Activated CD4-positive, alpha-beta memory T cell treated with anti-CD3 and anti-CD28 coated beads, Interleukin-2, amount 10 ng/mL, durations not matched to agents 7 days and 5 days (primary cell): ENCODE measurements at places on chromosomes 12 and 14. TPM values are rescaled to one million over a fixed set of nuclear protein-coding genes. Genes with fewer than 3 reads are reported as not detected.
A peak's percentile ranks its signal among the peaks of the same experiment; 100 is the strongest.

- DNase-seq: no peak
Observed at GRCh38 chr14:88630565-88630964, 67.7 kb downstream of the ZC3H14 start.

Gene RHEBL1
- 15.8 TPM for total RNA-seq

Gene PTPN21
- not detected for total RNA-seq

DNA sequence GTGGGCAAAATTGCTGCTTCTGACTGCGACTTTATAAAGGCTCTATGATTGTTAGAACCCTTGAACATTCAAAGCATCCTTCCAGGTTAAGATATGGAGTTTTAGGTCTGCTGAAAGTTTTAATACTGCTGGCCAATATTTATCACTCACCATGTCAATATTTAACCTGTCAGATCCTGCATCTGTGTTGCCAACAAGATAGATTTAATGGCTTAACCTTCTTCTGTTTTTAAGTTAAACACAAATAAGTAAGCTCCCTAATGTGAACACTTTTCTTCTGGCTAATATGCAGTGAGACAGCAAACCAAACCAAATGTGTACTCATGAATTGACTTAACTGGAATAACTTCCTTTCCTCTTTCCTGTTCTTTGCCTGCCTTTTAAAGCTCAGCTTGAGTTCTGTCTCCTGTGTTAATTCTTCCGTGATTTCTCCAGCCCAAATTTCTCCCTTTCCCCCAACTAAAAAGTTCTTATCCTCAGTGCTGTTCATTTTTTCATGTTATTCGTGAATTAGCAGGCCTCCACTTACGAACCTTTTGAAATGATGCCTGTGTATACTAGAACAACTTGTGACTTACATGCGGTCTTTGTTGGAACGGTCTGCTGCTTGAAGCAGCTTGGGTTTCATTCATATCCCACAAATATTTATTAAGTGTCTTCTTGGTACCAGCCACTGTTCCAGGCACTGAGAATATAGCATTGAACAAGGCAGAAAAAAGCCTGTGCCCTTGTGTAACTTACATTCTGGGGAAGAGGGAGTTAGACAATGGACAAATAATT is 9.1 kb downstream of the FBXW8 start:
- DNase-seq: no peak

DNA sequence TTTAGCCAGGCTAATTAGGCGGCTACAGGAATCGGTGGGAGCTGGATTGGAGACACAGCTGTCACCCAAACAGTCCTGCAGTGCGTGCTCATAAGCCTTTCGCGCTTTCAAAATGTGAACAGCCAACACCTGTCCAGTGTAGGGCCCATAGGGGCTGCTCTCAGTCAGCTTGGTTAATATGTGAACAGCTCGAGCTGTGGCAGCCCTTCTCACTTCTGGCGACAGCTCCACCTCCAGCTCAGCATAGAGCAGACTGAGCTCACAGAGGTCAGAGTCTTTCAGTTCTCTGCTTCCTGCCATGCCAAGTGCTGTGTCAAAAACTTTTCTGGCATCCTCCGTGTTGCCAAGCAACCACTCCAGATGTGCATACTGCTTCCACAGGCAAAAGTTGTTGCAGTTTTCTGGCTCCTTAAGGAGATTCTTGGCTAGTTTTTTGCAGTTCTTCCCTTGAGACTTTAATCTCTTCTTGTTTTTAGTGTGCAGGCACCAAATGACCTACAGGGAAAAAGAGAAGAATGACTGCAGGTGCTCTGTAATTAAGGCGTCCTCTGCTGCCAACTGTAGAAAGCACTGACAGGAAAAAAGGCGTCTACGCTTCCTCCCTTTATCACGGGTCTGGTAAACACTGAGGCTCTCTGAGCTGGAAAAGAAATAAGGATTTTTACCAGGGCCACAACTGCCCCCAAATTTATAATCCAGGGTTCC is 32.5 kb downstream of the PSMC1 start:
- DNase-seq: no peak

Gene ABCB9
- 3.3 TPM for total RNA-seq

GRCh38 chr12:107337346-107338095 is 244.2 kb upstream of the CRY1 start:
- DNase-seq: no peak

Gene SLC5A8
- total RNA-seq: not detected

GRCh38 chr14:95520346-95520745 is 3.9 kb upstream of the SYNE3 start:
- no peak for DNase-seq

DNA sequence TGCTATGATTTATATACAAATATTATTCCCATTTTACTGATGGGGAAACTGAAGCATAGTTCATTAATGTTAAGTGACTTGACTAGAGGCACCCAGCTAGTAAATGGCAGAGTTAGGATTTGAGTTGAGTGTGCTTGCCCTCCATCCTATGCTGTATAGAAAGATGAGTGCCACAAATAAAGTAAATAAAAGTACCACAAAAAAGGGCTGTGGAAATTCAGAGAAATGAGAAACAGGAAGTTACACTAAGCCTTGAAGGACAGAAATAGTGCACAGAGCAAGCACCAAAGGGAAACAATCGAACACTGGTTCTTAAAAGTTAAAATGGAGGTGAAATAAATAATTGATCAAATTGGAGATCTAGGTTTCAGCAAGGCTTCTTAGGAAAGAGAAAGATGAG is 9.2 kb upstream of the ABCD2 start:
- no peak for DNase-seq

GRCh38 chr12:100656856-100657255 is 83.4 kb downstream of the GAS2L3 start:
- no peak for DNase-seq

DNA sequence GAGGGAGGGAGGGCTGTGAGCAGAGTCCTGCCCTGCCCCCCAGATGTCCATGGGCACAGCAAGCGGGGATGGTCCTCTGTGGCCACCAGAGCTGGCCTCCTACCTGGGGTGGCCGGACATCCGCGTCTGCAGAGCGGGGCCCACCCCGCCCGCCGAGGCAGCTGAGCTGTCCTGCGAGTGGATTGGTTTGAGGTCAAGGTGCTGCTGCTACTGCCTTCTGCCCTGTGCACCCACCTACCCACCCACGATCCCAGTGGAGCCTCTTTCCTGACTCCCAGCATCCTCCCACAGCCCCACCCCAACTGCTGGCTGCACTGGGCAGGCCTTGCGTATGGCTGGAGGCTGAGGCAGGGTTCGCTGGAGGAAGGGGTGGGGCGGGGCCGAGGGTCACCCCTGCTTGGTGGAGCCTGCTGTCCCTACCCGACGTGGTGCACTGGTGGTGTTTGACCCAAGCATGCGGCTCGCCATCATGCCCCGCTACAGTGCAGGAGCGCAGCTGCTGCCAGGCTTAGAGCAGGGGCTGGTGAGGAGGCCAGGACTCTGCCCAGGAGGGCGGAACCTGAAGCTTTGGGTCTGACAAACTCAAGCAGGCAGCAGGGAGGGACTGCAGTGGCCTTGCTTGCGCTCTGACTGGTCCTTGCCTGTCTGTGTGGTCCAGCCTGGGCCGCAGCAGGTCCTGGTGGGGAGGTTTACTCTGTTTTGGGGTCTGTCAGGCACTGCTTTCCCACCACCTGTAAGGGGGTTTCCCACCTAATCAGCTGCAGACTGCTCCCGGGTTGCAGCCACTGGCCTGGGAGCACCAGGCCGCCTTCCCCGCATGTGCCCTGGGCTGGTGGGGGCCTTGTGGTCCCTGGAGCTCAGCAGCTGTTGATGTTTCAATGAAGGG is 23.7 kb downstream of the CEP170B start:
- DNase-seq: no peak

DNA sequence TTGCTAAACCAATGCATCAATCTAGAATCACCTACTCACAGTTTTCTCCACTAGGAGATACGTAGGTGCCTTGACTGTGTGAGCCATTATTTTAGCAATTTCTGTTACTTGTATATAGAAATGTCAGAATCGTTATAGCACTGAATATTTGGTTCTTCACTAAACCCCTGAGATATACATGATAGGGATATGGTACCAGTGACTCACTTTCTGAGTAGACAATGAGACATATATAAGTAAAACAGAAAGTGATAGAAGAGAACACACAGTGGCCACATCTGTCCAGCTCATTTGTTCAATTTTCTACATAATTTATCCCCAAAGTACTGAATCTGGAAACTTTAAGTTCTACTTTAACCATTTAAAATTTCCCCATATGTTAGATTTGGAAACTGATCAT is 1505.5 kb upstream of the TMEM132C start:
- no peak for DNase-seq

Gene SYNDIG1L
- total RNA-seq: not detected

- peak; percentile 21 for DNase-seq
Observed at GRCh38 chr12:69284131-69284530, 44.8 kb downstream of the CPSF6 start.

- DNase-seq: no peak
Observed at GRCh38 chr12:130446846-130447654, 109.4 kb downstream of the PIWIL1 start.

Gene CRIP1
- 875 TPM for total RNA-seq

- DNase-seq: no peak
Observed at GRCh38 chr14:91732859-91733477, 1.1 kb upstream of the CATSPERB start.

GRCh38 chr14:89486961-89487360 is 69.9 kb upstream of the FOXN3 start:
- no peak for DNase-seq

Gene HPD
- not detected for total RNA-seq

Gene RASAL1
- total RNA-seq: 0.35 TPM

- DNase-seq: no peak
Observed at GRCh38 chr12:125353871-125354270, 288.6 kb downstream of the AACS start.

GRCh38 chr12:123762715-123763052 is 583 bp downstream of the DNAH10 start:
- DNase-seq: no peak

- no peak for DNase-seq
Observed at GRCh38 chr12:119505001-119505400, 88.6 kb upstream of the TMEM233 start.

- DNase-seq: no peak
Observed at GRCh38 chr12:112352921-112353320, 29.3 kb downstream of the HECTD4 start.

DNA sequence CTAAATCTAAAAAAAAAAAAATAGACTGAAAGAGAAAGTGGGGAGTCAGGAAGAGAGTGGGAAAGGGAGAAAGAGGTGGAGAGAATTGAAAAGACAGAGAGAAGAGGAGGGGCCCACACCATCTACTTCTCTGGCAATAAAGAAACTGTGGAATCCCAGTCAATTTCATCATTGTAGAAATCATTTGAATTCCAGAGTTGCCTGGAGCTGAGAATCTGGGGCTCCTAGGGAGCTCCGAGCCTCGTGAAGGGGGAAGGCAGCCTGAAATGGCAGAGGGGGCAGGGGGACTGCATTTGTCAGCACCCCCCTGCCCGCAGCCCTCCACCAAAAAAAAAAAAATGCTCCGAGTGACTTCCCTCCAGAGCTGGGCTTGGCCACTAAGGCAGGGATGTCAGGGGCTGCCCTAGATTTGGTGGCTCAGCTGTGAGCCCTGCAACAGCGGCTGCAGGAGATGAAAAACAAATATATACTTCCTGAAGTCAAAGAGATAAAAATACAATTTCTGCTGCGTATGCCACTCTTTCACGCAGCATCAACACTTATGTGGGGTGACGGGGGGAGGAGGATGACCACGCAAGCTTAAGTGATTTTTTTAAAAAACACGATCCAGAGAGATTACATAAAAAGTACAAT is 80.5 kb downstream of the BCL11B start:
- peak; percentile 45 for DNase-seq

DNA sequence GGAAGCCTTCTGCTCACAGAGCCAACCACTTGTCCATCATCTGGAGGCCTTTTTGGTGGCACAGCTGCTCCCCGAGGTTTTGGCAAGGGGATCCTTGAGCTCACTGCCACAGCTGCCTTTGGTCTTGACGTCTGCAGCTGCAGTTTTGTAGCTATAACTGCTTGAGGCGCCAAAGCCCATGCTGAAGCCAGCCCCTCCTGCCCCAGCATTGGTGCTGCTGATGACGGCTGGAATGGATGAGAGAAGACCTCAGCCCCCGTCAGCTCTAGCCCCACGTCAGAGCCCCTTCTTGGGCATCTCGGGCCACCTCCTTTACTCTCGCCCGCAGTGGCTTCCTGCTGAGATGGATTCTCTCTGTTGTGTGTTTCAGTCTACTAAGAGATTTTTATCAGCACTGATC is 12.3 kb upstream of the KRT74 start:
- peak; percentile 39 for DNase-seq

Gene RNASE4
- total RNA-seq: 2.7 TPM

DNA sequence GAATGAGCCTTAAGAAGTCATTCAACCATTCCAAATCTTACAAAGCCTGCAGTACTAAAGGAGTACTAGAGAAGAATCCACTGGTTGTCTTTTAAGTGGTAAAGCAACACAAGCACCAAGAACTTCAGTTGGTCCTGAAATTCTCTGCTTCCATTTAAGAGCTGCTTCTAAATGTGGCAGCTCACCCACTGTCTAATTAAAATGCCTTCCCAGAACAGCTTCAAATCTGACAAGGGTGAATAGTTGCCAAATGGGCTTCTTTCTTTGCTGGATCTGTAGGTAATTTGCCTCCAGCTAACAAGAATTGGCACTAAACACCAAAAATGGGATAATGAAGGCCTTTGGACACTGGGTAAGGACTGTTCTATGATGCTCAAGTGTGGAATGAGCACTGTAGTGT is 72.2 kb upstream of the NAP1L1 start:
- DNase-seq: no peak

Gene RNU4-1
- total RNA-seq: 2,156 TPM

GRCh38 chr14:23382276-23382675 is 5.4 kb downstream of the CMTM5 start:
- no peak for DNase-seq

DNA sequence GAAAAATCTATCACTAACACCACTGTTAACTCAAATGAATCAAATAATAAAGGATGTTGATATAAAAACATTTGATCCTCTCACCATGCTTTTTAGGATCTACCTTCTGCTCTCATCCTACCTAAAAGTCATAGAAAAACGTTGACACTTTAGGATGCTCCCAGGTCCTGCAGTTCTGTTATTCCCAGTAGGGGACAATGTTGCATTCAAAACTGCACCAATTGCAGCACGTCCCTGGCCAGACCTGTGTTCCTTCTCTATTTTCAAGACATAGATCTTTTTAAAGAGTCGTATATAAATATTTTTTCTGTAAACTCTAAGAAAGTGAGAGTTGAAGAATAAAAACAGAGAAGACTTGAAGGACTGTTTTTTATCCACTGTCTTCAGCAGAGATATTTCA is 8.8 kb downstream of the AICDA start:
- no peak for DNase-seq

Gene CHGA
- total RNA-seq: not detected

Gene SPX
- 0.88 TPM for total RNA-seq
